ENCODE measurements at places on chromosomes 6 and 20.

GRCh38 chr20:51862796-51863195 is 60.5 kb upstream of the SALL4 start:
- H3K27me3 ChIP-seq: peaks cover 6% of the 10 kb centered on the region
- no peak overlapping the region for H3K4me3 ChIP-seq
- no peak for DNase-seq

DNA sequence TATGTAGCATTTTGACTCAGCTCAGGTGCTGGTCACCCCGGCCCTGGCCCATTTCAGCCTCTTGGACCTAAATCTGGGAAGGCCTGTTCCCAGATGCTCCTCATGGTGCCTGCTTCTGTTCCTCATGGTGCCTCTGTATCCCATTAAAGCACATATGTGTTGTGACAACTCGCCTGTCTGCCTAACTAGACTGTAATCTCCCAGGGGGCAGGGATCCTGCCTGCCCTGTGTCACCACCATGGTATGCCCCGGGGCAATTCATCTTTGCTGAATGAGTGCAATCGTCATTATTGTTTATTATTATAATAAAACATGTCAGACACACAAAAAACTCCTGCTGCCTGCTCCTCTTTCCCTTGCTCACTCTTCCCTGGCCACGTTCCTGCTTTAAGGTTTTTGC is 62.0 kb downstream of the ZFP64 start:
- no peak overlapping the region for H3K27ac ChIP-seq
- H3K27me3 ChIP-seq: no peaks in the 10 kb centered on the region
- H3K36me3 ChIP-seq: peaks cover 3% of the 10 kb centered on the region
- no peak for DNase-seq
- no peak overlapping the region for H3K4me3 ChIP-seq

- H3K36me3 ChIP-seq: no peaks in the 10 kb centered on the region
- peaks cover 10% of the 10 kb centered on the region for H3K27me3 ChIP-seq
- no peak overlapping the region for H3K27ac ChIP-seq
- no peak for DNase-seq
Measured at GRCh38 chr6:163337958-163338357, 76.6 kb upstream of the QKI start.

- no peak overlapping the region for H3K27ac ChIP-seq
- H3K27me3 ChIP-seq: no peaks in the 10 kb centered on the region
- no peak overlapping the region for H3K4me3 ChIP-seq
- DNase-seq: no peak
Measured at GRCh38 chr6:36227379-36228228, 31.1 kb downstream of the BRPF3 start.
